ENCODE measurements at places on chromosomes 2 and 18.

DNA sequence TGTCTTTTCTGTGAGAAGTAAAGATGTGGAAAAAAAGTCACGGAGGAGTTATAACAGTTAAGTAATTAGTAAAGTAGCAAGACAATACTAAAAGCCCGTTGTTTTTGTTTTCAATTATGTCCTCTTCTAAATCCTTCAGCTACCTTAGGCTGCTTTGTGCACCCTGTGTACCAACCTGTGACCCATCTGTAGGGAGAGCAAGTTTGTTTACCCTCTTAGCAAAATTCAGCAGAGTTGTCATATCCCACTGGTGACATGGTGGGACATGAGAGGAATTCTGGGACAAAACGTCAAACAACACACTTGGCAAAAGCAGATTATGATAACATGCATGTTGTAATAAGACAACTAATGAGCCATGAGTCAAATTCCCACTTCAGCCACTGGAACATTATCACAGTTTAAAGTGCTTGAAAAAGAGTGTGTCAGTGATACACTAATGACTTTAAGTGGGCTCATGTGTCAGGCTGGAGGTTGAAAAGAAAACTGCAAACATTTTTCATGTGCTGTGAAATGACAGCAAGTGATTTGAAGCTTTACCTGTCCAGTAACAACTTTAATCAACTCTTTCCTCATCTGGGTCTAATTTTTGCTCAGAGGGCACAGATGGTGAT, 392.8 kb upstream of the ACVR2A start:
- DNase-seq = no peak

DNA sequence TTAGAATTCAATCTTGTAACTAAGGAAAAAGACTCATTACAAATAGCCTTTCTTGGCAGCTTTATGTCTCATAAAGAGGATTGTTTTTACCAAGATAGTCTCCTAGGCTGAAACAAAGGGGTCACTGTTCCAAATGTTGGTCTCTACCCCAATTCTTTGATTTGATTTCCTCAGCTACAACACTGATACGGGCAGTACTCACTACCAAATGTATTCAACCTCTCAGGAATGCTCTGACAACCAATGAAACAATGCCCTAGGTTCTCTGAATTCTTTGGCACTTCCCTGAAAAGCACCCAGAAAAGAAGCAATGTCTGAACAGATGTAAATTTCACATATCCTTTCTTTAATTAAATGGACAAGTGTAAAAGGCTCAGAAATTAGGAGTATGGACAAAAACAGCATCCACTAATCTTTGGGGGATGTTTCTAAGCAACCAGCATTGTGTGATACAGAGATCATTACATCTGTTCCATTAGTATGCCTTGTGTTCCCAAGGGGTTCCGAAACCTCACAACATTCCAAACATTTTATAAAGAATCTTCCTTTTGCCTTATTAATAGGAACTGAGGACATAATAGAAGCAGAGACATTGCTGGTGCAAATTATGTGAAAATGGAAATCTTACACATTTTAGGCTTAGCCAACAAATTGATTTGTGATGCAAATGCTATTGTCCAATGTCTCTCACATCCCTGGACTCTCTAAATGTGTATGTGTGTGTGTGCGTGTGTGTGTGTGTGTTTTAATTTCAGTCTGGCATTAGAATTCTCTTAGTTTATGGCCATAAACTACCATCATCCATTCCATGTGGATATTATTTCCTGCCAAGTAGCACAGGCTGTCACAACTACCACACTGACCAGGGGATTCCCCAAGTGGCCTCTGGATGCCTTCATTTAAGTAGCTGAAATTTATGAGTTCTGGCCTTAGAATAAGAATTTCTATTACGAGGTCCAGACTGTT, 276.0 kb downstream of the MTX2 start:
- no peak for DNase-seq

- no peak for DNase-seq
Observed at GRCh38 chr2:27741673-27742072, 29.8 kb upstream of the MRPL33 start.

- DNase-seq = no peak
Observed at GRCh38 chr2:172096626-172097547, 5.8 kb downstream of the DLX2 start.

GRCh38 chr2:27010139-27010538, 22.6 kb upstream of the TMEM214 start:
- no peak for DNase-seq

DNA sequence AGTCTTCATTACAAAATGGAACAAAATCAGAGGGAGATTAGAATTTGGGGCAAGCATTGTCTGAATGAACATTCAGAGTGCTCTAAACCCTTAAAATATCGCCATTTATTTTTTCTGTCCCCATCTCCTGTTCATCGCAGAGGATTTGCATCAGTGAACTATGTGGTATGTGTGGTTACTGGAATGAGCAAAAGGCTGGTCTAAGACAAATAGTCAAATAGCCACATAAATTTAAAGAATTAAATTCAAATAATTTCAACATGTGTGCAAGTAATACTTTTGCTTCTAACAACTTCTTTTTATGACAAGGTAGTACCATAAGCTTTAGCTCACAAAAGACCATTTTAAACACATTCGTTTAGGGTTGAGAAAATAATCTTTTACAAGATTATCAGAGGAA, 82.6 kb upstream of the ST8SIA3 start:
- DNase-seq = no peak

DNA sequence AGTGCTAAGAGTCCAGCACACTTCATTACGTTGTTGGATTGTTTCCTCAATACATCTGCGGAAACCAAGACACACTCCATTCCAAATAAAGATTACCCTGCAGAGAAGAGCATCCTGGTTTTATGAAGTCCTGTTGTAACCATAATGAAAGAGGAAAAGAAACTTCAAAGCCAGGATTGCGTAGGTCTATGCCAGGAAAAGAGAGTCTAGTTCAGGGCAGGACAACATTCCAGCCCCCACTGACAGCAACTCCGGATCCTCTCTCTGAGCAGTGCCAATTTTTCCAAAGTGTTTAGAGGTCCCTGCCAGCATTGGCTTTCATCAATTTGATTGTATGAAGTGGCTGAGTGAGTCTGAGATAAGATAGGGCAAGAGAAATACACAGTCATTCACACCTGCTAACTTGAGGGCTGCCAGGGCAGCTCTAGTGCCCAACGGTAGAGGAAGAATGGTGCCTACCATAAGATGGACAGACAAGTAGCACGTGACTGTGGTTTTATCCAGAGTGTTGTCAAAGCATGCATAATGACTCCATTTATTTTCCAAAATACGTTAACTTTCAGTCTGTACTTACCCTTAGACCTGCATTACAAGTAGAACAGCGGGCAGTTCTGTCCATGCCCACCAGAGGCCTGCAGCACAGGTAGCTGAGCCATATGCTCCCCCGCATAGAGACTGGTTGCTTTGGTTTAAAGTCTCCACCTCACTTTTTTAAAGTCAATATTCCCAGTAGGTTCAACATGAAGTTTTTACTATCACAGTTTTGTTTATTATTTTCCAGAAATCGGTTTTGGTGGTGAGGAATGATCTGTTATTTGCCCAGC, 23.7 kb downstream of the PIEZO2 start:
- DNase-seq = no peak

DNA sequence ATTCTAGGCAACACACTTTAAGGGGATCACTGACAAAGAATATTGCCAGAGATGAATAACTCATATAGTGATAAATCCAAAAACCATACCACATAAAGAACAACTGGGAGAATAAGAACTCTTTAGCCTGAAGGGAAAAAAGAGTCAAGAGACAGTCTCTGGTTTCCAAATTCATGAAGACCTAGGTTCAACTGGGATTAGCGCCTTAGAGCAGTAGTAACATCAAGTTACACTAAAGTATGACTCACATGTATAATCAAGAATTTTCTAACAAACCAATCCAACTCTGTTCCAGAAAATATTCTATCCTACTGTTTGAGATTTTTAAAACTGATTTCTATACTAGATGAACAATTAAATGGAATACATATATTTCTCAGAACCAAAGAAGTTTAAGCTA, 93.8 kb downstream of the USP34 start:
- no peak for DNase-seq

GRCh38 chr2:235008584-235009044, 56.8 kb downstream of the SH3BP4 start:
- DNase-seq = no peak

- DNase-seq = peak; percentile 8
Observed at GRCh38 chr2:33275689-33276444, 200.6 kb upstream of the RASGRP3 start.

DNA sequence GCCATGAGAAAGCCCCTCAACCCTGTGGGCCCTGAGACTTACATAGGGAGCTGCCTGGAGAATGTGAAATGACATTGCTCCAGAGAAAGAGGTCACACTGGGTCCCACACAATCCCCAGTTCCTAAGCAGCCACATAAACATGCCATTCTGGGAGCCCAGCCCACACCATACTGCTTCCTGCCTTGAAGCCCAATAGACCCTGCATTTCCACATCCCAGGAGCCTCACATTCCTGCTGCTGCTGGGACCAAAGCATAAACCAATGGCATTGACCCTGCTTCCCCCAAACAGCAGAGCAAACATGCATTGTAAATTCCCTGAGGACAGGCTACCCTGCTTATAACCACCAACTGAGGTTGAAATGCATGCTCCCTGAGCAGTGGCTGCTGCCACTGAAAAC, 1117.6 kb upstream of the SLC39A10 start:
- no peak for DNase-seq

DNA sequence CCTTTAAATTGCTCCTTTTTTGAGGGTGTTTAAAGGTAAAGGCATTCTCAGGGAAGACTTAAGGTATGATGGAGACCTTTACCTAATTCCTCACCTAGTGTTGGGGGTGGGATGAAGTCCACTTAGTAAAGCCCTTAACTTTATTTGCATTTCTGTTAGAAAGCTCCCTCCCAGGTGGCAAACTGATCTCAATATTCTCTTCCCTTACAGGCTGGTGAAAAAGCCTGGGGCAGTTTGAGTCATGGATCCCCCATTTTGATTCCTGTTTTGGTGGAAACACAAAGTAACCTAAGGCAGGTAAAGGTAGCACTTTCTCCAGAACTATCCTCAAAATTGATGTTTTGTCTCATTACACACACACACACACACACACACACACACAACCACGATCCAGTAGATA, 33.8 kb upstream of the HNRNPA3 start:
- DNase-seq = no peak

- DNase-seq = no peak
Observed at GRCh38 chr2:239157771-239158170, 243.0 kb downstream of the HDAC4 start.

- DNase-seq = no peak
Observed at GRCh38 chr2:61604433-61604832, 66.3 kb upstream of the XPO1 start.

DNA sequence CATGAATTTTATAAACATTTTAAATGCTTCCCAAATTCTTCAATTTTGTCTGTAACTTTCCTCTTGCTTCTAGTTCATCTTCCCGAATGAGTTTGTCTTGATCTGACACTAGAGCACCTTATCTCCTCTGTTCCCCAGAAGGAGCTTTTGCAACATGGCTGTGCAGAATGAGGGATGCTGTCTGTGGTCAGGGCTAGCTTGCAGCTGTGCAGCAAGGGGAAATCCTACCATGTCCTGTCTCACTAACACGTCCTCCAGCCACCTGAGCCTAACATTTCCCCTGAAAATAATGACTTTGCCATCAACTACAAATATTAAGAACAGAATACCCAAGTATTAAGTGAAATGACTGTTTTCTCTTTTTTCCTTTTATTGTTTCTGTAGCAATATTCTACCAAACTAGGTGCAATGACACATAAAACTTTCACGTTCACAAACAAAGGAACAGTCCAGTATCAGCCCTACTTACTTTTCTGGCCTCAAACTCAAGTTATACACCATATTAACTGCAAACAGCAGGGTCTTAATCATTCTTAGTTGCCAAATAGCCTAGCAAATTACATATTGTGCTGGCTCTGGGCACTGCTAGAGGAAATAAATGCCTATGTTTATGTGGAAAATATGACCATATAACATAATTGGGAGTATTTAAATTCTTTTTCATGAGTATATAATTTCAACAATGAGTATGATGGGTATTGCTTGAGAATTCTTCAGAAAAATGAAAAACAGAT, 423.3 kb downstream of the CMPK2 start:
- no peak for DNase-seq

DNA sequence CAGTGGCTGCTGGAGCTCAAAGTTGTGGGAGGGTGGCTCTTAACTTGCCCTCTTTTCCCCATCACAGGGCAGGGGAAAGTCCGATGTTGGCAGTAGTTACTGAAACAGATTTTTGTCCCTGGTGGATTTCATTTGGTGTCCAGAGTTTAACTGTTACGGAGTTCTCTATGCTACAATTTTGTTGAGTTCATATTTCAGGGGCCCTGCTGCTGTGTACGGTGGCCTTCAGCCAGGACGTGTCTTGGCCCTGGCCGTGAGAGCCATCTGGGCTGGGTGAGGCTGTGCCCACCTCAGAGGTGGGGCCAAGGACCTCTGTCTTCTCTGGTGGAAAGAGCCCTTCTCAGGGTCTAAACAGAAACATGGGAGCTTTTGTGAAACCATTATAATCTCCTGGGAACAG, 67.4 kb downstream of the SH3YL1 start:
- DNase-seq = no peak

DNA sequence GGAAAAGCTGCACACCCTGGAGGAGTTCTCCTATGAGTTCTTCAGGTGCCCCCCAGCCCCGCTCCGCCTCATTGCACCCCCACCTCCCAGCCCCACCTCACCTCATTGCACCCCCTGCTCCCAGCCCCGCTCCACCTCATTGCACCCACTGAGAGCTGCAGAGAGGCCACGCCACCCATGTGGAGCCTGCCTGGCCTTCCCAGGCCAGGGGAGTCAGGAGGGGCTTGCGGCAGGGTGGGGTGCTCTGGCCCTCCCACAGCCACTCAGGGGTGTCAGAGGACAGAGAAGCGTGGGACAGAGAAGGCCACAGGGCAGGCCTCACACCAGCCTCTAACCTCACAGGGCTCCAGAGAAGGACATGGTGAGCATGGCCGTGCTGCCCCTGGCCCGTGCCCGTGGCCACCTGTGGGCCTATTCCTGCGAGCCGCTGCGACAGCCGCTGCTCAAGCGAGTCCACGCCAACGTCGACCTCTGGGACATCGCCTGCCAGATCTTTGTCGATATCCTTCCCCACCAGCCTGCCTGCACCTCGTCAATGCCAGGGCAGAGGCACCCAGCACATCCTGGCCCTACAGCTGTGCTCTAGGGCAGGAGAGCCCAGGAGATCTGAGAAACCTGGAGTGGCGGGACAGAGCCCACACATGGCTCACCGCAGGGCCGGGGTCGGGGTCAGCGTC, 15.0 kb upstream of the GPR17 start:
- DNase-seq = no peak

DNA sequence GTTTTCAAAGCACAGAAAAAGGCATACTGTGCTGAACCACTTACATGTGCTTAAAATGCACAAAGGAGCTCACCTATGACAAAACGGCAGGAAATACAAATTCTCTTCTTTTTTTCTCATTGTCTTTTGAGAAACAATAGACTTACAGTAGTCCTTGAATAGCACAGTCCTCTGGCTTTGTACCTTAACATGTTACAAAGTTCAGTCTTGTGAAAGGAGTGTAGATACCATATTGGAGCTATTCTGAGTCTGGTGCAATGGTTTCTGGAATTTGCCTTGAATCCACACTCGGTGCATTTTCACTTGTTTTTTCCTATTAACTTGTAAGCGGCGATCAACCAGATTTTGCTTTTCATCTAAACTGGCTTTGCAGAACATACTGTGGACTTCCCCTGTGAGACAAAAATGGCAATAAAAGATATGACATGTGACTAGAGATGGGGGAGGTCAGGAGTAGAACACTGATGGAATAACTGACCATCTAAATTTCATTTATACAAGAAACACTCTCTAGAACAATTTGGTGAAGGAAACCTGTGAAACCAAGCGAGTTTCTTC, 109.7 kb downstream of the METTL8 start:
- DNase-seq = no peak
